ENCODE measurements at places on chromosomes 1 and 21. TPM values are rescaled to one million over a fixed set of nuclear protein-coding genes. Genes with fewer than 3 reads are reported as not detected.

GRCh38 chr1:165759095-165759494, 9.6 kb downstream of the TMCO1 start:
- H3K27ac ChIP-seq = no peak overlapping the region
- H3K36me3 ChIP-seq = peaks cover 4% of the 10 kb centered on the region
- H3K4me3 ChIP-seq = no peak overlapping the region
- DNase-seq = no peak
- H3K27me3 ChIP-seq = no peaks in the 10 kb centered on the region

DNA sequence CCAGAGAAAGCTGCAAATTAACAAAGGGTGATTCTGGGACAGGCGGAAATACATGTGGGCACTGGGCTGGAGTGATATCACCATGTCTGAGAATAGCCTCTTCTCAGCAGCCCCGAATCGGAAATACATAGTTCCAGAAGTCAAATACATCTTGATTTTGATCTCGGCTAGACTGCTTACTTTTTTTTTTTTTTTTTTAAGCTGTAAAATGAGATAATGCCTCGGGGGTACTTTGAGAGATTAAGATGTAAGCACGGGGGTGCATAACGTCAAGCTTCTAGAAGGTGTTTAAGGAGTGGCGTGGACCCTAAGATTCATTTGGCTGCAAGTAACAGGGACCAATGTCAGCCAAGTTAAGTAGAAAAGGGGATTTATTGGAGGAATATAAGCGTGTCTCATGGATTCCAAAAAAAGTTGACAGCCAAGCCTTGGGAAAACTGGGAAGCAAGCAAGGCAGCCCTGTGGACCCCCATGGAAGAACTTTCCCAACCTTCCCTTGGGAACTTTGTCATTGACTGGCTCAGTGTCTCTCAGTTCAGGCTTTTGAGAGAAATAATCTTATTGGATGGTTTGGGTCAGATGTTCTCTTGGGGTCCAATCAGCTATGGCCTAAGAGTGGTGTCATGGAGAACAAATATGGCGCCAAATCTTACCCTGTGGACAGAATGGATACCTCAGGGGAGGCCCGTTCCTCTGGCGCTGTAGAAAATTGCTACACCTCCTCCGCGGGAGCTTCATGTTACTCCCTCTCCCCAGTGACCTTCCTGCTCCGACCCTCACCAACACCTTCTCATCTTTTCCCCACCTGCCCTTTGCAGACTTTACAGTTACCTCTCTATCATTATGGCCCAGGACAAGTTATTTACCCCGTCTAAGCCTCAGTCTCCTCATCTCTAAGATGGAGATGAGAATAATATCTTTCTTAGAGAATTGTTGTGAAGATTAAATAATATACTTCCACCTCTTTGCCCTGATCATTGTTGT, 186.6 kb downstream of the KAZN start:
- no peak overlapping the region for H3K27ac ChIP-seq
- H3K4me3 ChIP-seq = no peak overlapping the region
- peaks cover 3% of the 10 kb centered on the region for H3K36me3 ChIP-seq
- H3K27me3 ChIP-seq = peaks cover 11% of the 10 kb centered on the region

GRCh38 chr1:80417671-80418070, 1383.1 kb upstream of the ADGRL2 start:
- H3K27me3 ChIP-seq = no peaks in the 10 kb centered on the region
- H3K4me3 ChIP-seq = no peak overlapping the region
- H3K36me3 ChIP-seq = no peaks in the 10 kb centered on the region
- H3K4me1 ChIP-seq = no peaks in the 10 kb centered on the region
- no peak for DNase-seq

DNA sequence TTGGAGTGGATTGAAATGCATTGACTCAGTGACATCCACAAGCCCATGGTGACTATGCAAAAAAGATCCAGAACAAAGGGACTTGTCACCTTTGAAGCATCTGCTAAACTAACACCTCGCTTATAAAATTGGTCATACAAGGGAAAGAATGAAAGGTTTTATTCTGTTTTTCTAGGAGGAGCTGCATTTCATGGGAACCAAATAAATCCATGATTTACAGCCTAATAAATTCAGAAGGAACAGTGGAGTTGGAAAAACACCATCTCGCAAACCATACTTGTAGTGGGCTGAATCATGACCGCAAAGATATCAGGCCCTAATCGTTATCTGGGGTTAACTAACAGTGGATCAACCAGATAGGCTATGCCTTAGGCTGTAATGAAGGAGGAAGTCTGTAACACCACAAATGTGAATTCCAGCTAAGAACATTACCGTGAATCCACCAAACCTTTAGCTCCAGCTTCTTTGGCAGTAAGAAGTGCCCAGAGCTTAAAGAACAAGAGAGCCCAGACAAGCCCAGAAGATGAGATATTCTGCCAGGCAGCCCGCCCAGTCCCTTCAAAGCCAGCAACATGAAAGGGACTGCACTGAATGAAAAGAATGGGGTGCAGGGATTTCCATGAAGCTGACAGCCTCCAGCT, 27.4 kb downstream of the RSPH1 start:
- peaks cover 15% of the 10 kb centered on the region for H3K4me1 ChIP-seq
- no peak for DNase-seq
- no peak overlapping the region for H3K27ac ChIP-seq
- no peaks in the 10 kb centered on the region for H3K27me3 ChIP-seq
- H3K4me3 ChIP-seq = no peak overlapping the region

GRCh38 chr1:172107316-172107975, 266.1 kb downstream of the DNM3 start:
- no peaks in the 10 kb centered on the region for H3K27me3 ChIP-seq
- H3K4me3 ChIP-seq = no peak overlapping the region
- no peak overlapping the region for H3K27ac ChIP-seq
- no peak for DNase-seq
- no peaks in the 10 kb centered on the region for H3K36me3 ChIP-seq

DNA sequence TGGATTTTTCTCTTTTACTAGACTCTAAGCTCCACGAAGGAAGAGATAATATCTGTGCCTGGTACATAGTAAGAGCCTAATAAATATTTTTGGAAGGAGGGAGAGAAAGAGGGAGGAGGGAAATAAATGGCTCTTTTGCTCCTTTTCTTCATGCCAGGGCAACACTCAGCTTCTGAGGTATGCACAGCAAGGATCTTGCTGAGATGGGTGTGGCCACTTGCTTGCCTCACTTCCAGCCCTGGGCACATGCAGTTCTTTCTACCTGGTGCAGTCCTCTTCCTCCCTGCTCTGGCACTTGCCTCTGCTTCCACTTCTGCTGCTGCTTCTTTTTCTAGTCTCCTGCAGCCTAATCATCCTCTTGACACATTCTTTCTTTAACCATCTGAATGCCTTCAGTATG, 148.1 kb downstream of the FGGY start:
- no peak overlapping the region for H3K27ac ChIP-seq
- H3K27me3 ChIP-seq = no peaks in the 10 kb centered on the region
- peaks cover 23% of the 10 kb centered on the region for H3K4me1 ChIP-seq
- H3K36me3 ChIP-seq = no peaks in the 10 kb centered on the region

GRCh38 chr1:26094076-26094669, 17.5 kb upstream of the PDIK1L start:
- no peaks in the 10 kb centered on the region for H3K27me3 ChIP-seq
- no peak overlapping the region for H3K4me3 ChIP-seq
- no peak overlapping the region for H3K27ac ChIP-seq
- H3K4me1 ChIP-seq = peaks cover 41% of the 10 kb centered on the region

GRCh38 chr1:32881291-32881690, 5.0 kb upstream of the HPCA start:
- no peak overlapping the region for H3K4me3 ChIP-seq
- peaks cover 42% of the 10 kb centered on the region for H3K27me3 ChIP-seq
- no peaks in the 10 kb centered on the region for H3K36me3 ChIP-seq
- no peak for DNase-seq
- peaks cover 12% of the 10 kb centered on the region for H3K4me1 ChIP-seq
- H3K27ac ChIP-seq = no peak overlapping the region

DNA sequence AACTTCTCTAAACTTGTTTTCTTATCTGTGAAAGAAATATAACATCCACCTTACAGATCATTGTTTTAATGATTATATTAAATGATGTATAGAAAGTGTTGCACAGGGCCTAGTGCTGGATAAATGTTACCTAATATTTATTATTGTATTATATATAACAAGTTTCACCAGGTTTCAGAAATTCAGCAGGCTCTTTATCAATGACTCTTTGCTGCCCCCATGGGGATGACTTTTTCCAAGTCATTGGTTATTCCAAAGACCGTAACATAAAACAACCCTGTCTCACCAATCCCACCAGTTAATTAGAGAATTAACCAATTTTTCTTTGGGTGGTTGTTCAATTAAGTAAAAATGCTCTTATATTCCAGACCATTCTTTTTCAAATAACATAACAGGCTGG, 7.3 kb upstream of the DEDD start:
- no peak overlapping the region for H3K4me3 ChIP-seq
- no peaks in the 10 kb centered on the region for H3K27me3 ChIP-seq
- no peak overlapping the region for H3K27ac ChIP-seq
- peaks cover 2% of the 10 kb centered on the region for H3K36me3 ChIP-seq

DNA sequence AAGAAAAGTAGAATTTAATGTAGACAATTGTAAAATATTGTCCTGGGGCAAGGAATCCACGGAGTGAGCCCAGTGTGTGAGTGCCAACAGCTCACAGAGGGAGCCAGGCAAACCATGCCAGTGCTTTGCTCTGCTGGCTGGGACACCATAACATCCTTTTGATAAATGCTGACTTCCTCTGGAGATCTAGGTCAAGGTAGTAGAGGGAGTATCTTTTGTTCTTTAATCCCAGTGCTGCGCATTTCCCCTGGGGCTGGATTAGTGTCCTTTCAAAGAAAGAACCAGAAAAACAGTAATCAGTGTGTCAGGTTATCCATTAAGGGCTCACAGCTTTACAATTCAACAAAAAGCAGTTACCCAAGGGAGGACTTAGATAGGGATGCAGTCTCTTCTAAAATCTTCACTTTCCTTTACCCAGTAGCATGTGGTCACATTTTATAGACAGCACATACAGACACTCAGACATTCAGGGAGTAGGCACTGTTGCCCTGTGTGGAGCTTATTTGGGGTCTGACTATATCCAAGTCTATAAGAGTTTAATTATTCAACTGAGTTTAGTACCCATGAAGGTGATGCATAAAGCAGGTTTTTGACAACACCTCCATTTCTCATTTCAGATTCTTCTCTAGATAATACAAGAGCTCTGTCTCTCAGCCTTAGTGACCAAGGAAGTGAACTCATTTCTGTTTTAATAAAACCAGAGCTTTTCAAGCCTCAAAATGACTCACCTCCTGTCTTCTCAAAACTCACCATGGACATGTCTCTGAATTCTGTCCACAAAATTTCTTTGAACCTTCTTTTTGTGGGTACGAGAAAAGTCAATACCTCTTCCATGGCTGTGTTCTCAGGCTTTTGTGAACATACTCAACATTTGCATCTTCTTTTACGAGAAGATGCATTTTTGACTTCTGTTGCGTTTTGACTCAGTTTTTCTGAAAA, 215.3 kb downstream of the BRINP2 start:
- H3K4me1 ChIP-seq = peaks cover 6% of the 10 kb centered on the region
- no peak overlapping the region for H3K4me3 ChIP-seq
- H3K36me3 ChIP-seq = peaks cover 10% of the 10 kb centered on the region
- H3K27me3 ChIP-seq = no peaks in the 10 kb centered on the region
- DNase-seq = no peak
- H3K27ac ChIP-seq = no peak overlapping the region

- no peak for DNase-seq
- H3K27me3 ChIP-seq = no peaks in the 10 kb centered on the region
- H3K36me3 ChIP-seq = peaks cover 5% of the 10 kb centered on the region
- H3K27ac ChIP-seq = no peak overlapping the region
- peaks cover 33% of the 10 kb centered on the region for H3K4me1 ChIP-seq
These were observed 89.7 kb upstream of the HMCN1 start for GRCh38 chr1:185644531-185644930.

INSRR gene
- total RNA-seq = not detected

IL19 gene
- not detected for total RNA-seq

GPATCH2 gene
- total RNA-seq = 16.6 TPM

All from neural crest cell (in vitro differentiated cells).